ENCODE measurements at places on chromosomes 5 and 9.

GRCh38 chr9:75471549-75472114 lies 383.3 kb downstream of the OSTF1 start:
- no peak for DNase-seq

DNA sequence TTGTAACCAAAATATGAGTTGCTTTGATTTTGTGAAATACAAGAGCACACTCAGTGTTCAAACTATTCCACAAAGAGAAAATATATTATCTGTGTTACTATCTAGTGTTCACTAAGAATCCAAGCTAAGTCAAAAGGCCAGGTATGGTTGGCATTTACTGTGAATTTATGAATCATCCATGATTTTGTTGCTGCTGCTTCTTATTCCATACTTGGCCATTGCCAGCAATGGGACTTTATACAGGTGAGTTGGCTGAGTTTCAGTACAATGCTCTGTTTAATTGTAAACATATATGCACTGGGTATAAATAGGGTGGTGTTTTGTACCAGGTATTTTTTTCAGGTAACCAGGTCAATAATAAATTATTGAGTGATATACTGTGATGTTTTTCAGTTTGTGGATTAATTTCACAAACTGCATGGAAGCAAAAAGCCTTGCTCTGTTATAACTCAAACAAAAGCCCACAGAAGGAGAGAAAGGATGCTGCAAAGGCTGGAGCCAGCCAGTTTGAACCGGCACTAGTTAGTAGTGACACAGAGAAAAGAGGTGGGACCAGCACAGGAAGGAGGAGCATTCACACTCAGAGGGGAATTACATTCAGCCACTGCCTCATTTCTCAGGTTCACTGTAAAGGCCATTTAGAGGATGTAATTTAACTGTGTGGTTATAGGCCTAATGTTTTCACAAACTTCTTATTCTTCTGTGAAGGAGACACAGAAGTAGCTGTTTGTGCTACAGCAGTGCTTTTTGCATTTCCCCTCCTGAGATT lies 381.8 kb downstream of the ADGRV1 start:
- DNase-seq: peak; percentile 13

- DNase-seq: no peak
Measured at GRCh38 chr5:34998058-34998789, 49.5 kb downstream of the AGXT2 start.

DNA sequence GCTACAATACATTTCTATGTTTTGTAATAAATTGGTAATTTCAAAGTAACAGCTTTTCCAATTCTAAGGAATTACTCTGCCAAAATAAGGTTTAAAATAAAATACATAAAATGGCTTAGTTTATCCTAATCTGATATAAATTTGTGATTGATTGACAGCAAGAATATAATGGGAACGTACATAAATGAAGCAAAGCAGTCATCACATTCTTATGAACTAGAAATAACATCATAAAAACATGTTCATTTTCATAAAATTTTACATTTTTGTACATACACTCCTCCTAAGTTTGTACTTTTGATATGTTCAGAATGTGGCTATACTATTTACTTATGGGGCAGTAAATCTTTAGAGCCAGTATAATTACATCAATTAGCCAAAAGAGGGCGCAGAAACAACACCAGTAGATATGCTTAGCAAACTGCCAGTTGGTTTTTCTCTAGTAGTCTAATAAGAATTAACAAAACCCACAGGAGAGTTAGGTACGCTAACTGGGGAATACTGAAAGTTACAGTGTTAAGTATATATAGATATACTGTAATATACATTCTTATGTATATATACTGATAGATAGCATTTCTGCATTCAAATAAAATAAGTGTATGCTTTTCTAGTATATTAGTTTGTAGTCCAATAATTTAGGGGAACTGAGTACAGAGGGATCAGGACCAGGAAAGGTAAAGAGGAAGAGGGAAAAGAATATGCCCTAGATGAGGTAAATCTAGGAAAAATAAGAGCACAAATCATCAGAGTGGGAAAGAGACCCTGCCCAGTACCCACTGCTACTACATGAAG lies 76.8 kb downstream of the ZDHHC21 start:
- peak; percentile 71 for DNase-seq

- no peak for DNase-seq
Measured at GRCh38 chr9:6226696-6227095, 11.1 kb downstream of the IL33 start.

GRCh38 chr5:24621792-24622191 lies 23.0 kb downstream of the CDH10 start:
- peak; percentile 7 for DNase-seq

- no peak for DNase-seq
Measured at GRCh38 chr5:171386861-171387344, 746 bp upstream of the NPM1 start.

DNA sequence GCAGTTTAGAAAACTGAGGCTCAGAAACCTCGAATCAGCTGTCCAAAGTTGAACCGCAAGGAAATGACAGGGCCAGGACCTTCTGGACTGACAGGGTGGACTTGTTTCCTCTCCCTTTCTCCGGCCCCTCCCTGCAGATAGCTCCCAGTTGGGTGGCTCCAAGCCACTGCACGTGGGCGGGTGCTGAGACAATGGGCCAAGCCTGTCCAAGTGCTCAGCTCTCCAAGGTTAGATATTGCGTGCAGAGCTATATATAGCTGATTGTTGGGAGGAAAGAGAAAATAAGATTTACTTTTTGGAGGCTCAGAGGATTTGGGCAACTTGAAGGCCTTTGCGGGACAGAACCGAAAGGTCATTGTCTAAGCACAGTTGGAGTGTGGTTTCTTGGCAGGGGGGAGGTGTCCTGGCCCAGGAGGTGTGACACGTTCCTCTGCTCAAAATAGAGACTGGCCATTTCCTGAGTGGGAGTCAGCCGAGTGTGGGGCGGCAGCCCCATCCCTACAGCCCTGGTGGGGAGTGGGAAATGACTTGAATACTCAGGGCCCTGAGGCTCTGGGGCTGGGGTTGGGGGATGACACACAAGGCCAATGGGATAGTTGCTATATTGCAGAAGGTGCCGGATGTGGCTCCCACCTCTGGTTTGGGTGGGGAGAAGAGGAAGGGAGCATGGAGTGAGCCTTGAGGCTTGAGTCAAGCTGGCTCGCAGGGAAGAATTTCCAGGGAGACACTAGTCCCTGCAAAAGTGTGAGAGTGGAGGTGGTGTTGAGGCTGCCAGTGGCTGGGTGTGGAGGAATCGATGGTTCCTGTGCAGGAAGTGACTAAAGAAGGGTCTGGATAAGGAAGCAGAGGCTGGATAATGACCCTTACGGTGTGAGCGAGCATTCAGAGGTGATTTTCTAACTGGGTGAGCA lies 44.4 kb upstream of the SMAD5 start:
- DNase-seq: no peak

DNA sequence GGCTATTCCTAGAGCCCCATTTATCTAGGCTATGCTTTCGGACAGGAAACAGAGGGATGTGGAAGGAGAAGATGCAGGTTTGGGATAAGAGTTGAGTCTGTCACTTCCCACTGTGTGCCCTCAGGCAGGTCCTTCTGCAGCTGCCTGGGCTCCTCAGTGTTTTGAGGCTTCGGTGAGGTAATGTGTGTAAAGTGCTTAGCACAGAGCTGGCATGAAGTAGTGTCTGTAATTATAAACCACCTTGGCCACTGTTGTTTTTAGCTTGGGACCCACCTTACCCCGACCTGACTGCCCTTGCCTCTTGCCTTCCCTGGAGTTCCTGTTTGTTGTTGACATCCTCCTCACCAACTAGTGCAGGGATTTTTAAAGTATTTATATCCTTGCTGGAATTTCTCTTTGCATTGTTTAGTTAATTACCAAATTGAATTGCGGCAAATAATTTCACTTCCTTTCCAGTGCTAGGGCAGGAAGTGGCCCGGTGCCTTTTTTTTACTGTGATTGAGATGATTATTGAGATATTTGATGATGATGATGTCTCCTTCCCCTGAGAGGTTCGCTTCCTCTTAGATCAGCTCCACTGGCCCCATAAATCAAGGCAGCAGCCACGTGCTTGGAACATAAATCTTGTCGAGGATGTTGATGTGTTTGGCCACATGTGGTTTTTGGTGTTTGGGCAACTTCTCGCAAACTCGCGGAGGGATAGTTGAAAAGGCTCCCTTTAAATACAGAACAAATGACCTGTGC lies 38.3 kb upstream of the DAB2IP start:
- DNase-seq: peak; percentile 25

GRCh38 chr5:179533907-179534306 lies 16.4 kb upstream of the RUFY1 start:
- DNase-seq: no peak

DNA sequence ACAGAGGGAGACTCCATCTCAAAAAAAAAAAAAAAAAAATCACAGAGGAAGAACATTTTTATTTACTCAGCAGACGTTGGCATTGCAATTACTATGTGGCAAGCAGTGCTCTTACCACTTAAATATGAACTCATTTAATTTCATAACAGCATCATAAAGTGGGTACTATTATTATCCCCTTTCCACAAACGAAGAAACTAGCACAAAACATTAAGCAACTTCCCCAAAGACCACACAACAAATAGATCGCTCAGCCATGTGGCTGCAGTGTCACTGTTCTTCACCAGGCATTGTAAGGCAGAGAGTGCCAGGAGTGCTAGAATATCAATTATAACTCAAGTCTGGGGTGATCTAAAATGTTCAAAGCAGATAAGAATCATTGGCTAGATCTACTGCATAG lies 69.8 kb upstream of the PLPP6 start:
- no peak for DNase-seq

- peak; percentile 79 for DNase-seq
Measured at GRCh38 chr9:134025606-134026541, 593 bp downstream of the BRD3OS start.

GRCh38 chr9:28105001-28105400 lies 531.7 kb upstream of the C9orf72 start:
- no peak for DNase-seq

GRCh38 chr9:83410701-83411100 lies 127.5 kb downstream of the FRMD3 start:
- DNase-seq: no peak

DNA sequence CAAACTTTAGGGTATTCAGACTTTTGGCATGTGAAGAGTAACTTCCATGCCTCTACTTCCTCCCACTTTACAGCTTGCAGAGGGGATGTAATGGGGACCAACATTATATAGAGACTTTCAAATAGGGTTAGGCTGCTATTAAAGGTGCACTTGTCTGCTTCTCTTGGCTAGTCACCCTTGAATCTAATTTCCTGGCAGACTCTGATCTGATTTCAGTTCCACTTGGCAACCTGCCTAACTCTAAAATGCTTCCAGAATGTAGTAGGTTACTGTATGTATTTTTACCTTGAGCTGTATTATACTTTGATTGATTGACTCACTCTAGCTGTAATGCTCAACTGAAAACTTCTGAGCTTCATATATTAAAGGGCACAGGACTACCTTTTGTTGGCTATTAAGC lies 693.4 kb downstream of the KCTD16 start:
- DNase-seq: no peak

- DNase-seq: no peak
Measured at GRCh38 chr9:107447834-107448233, 41.7 kb downstream of the KLF4 start.

DNA sequence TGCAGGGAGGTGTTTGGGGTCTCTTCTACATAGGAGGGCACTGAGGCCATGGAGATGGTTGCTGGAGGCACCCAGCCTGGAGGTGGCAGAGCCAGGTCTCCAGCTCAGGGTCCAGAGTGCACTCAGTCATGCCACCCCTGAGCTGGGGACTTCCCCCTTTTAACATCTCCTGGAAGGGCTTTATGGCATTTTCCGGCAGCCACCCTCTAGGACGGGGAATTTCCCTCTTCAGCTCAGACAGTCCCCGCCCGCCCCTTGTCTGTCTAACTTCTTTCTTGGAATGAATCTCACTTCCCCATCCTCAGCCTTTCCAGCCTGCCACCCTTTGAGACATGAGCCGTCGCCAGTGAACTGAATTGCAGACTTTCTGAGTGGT lies 49.9 kb downstream of the COL15A1 start:
- no peak for DNase-seq

DNA sequence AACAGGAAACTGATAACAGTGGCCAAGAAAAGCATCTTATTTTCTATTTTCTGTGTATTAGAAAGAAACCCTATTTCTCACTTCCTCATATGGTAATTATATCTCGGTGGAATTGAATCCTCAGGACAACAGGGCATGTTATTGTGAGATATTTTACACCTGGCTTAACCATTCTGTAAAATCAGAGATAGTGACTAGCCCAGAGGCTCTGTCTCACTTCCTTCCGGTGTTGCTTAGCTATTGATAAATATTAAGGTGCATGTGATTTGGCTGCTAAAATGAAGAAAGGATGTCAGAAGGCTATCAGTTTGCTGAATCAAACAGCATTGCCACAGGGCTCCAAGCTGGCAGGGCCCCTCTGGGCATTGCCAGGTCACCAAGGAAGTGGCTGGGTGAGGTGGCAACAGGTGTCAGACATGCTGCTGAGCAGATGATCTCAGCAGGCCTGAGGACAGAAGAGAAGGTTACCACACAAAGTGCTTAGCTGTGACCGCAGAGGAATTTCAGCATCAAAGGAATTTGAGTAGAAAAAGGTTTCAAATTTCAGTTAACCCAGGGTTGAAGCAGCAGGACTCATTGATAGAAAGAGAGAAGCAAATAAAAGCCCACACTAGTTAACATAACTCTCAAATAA lies 330.7 kb downstream of the PDE4D start:
- peak; percentile 65 for DNase-seq

DNA sequence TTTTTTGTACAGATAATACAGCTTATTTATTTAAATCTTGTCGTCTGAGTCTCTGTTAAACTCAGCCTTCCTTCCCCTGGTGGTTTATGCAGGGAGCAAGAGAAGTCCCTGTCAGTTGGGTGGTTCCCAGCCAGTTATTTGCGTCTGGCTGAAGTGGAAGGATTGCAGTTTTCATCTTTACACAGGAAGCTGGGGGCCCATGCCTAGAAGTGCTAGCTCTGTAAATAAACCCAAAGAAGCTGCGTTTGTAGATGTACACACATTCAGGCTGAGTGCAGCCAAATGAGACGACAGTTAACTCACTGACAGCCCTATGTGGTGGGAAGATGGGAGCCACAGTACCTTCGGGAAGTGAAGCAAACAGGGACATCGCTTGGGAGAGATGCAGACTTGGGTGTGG lies 122.1 kb downstream of the SAXO1 start:
- no peak for DNase-seq
